Stimulated activated CD4-positive, alpha-beta T cell treated with anti-CD3 and anti-CD28 coated beads, TNF-alpha, amount 100 ng/mL, for 1 hour (primary cell): ENCODE measurements at places on chromosomes 11 and 22.

DNA sequence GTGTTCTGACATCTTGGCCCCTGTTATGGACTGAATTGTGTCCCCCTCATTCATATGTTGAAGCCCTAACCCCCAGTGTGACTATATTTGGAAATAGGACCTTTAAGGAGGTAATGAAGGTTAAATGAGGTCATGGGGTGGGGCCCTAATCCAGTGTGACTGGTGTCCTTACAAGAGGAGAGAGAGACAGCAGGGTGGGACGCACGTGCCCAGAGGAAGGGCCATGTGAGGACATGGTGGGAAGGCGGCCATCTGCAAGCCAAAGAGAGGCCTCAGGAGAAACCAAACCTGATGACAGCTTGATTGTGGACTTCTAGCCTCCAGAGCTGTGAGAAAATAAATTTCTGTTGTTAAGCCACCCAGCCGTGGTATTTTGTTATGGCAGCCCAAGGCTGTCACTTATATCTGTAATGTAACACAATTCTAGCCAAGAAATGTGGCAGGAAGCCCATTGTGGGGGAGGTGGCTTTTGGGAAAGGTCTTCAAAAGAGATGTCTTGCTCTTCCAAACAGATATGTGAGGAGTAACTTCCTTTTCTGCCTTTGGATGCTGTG is 23.7 kb downstream of the SLC22A6 start:
- DNase-seq: no peak

DNA sequence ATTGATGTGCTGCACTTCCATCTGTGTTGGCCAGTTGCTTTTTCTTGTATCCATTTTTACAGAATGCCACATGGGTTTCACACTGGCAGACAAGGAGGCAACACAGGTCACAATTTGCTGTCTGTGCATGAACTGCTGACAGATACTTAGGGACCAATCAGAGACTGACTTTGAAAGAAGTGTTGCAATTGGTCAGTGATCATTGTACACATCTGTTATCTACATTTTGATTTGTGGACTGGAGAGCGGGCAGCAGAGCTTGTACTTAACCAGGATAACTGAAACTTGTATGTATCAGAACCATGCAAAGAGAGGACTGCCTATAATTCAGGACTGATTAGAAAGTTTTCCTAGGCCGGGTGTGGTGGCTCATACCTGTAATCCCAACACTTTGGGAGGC is 21.8 kb downstream of the PRR5 start:
- DNase-seq: no peak

GRCh38 chr11:63660972-63661371 is 10.2 kb downstream of the ATL3 start:
- DNase-seq: no peak

DNA sequence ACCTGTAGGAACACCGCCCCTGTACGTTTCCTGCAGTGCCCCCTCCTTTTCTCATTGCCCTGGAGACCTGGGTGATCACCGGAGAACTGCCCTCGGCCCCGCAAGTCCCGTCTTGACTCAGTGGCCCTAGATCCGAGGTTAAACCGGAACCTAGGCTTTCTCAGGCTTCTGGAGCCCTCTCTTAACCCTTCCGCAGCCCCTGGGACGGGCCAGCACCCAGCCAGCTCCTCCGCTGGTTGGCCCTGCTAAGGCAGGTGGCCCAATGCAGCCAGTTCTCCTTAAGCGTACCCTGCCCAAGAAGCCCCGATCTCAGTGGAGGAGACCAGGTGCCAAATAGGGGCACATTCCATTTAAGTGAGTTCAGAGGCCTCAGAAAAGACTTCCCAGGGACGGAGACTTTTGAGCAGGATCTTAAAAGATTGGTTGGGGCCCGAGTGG is 776 bp downstream of the NLRX1 start:
- no peak for DNase-seq

- no peak for DNase-seq
These were observed 1.3 kb downstream of the OR52D1 start for GRCh38 chr11:5489576-5490357.

- no peak for DNase-seq
These were observed 213.1 kb upstream of the ZBED5 start for GRCh38 chr11:11070976-11071375.

- no peak for DNase-seq
These were observed 67.5 kb upstream of the MPPED2 start for GRCh38 chr11:30653606-30654005.

- DNase-seq: no peak
These were observed 350.3 kb upstream of the MPPED2 start for GRCh38 chr11:30936491-30936890.

GRCh38 chr11:12017243-12017678 is 8.8 kb upstream of the DKK3 start:
- no peak for DNase-seq

DNA sequence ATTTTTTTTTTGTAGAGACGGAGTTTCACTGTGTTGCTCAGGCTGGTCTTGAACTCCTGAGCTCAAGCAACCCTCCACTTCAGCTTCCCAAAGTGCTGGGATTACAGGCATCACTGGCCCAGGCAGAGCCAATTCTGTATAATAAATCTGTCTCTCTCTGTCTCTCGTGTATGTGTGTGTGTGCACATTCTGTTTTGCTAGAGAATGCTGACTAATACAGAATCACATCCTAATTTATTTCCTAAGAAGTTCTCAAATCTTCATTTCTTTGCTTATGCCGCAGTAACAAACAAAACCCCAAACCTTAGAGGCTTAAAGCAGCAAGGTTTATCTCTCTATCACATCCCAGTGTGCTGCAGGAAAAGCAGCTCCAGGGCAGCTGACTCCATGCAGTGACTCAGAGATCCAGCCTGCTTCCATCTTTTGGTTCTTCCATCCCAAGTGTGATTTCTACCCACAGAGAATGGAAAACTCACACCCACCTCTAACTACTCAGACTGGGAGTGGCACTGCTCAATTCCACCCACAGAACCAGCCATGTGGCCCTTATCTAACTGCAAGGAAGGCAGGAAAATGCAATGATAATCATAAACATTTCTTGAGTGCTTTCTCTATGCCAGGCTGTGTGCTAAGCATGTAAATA is 35.1 kb upstream of the LRRC10B start:
- DNase-seq: no peak

- DNase-seq: no peak
These were observed 438.0 kb downstream of the KCNA4 start for GRCh38 chr11:29578806-29579205.

DNA sequence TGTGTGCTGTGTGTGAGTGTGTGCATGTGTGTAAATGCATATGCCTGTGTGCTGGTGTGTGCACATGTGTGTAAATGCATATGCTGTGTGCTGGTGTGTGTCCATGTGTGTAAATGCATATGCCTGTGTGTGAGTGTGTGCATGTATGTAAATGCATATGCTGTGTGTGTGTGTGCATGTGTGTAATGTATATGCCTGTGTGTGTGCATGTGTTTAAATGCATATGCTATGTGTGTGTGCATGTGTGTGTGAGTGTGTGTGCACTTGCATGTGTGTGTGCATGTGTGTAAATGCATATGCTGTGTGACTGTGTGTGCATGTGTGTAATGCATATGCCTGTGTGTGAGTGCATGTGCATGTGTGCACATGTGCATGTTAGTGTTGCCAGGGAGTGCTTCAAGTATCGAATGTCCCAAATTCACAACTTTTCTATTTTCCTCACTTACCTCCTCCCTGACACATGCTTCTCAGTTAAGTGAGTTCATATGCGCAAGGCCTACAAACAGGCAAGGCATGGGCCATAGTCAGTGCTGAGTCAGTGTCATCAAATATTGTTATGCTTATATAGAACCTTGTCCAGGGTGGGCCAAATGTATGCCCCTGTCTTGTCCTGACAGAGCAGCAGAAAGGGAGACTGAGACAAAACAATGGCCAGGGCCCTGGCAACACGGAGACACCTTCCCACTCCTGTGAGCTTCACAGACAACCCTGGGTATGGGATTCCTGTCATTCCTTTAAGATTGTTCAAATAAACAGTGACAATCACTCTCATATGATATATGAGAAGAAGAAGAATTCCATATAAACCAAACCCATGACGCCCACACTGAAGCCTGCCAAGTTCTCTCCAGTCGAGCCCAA is 38.6 kb downstream of the GGTLC2 start:
- no peak for DNase-seq

GRCh38 chr11:416757-417621 is 2.2 kb upstream of the SIGIRR start:
- no peak for DNase-seq

DNA sequence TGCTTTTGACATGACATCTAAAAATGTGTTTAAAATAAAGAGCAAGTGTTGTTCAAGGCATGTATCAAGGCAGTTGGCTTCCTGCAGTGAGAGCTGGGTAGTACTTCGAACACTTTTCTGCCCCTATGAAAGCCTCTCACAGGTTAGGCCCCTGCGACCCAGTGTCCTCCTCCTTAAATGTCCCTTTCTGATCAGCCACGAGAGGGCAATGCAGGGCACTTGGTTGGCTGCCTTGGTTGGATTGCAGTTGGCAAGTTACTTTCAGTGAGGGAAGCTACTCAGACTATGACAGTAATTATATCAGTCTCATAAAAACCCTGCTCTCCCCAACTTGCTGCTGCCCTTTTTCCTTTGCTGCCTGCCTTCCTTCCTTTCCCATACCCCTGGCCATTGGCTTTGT is 743.8 kb downstream of the NTM start:
- no peak for DNase-seq

DNA sequence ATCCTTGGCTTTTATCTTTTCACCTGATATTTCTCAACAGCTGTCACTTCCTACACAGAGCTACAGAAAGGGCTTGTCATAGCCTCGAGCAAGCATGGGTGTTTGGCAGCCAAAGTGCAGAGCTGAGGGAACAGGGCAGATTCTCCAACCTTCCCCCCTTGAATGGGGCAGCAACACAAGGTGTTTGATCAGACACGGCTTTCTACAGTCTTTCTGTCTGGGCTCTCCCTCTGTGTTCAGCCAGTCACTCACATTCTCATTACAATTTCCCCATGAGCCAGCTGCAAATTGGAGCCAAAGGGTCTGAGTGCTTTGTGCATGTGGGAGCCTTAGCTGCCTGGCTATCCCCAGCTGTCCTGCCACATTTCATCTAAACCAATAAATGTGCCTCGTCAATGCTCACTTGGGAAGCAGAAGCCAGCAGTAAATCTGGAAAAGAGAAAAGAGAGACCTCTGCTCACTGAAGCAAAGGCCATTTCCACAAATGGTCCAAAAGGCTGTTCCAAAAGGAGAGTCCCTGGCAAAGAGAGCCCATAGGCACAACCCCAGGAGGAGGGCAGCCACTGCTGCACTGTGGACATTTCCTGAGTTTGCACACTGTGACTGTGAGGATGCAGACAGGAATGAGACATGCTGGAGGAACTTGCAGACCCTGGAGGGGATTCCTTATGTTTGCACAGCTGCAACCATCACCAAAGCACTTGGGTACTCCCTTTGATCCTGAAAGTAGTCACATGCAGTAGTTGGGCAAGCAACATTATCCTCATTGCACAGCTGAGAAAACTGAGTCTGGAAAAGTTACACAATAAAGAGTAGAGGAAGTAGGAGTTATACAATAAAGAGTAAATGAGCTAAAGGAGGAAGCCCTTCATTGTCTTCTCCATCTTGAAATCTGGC is 186.8 kb downstream of the FAM181B start:
- DNase-seq: no peak
